LHCN-M2 (cell line): ENCODE measurements at places on chromosomes 4 and X.

- DNase-seq = peak; percentile 37
These were observed 49.1 kb downstream of the MID1 start for GRCh38 chrX:10571260-10571659.

DNA sequence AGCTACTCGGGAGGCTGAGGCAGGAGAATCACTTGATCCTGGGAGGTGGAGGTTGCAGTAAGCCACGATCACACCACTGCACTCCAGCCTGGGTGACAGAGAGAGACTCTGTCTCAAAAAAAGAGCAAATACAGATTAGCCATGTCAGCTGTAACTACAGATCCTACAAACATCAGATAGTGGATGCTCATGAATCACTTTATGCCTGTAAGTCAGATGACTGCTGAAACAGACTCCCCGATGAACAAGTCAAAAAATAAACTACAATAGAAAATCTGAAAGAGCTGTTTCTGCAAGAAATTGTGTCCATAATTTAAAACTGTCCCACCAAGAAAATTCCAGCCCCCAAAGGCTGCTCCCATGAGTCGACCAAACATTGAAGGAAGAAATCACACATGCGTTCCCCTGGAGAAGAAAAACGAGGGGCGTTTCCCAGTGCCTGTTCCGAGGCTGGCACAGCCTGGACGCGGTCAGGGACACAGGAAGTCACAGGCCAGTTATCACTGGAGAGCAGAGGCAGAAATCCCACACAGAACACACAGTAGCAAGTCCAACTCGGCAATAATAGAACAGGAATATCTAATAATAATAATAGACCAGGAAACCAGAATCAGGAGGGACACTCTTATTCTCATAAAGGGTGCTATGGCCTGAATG lies 30.0 kb upstream of the GTPBP6 start:
- DNase-seq = no peak

DNA sequence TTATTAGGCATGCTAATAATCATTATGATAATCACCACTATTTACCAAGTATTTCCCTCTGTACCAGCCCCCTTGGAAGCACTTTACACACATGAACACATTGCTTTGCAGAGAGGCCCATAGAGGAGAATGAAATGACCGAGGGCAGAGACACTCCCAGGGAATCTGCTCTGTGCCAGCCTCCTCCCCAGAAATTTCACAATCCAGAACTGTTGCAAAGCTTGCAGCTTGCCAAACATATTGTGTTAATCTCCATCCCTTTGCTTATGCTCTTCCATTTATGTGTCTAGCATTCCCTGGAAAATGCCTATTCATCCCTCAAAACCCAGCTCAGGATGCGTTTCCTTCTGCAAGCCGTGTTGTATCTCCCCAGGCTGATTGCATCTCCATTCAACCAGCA lies 37.8 kb downstream of the CYTL1 start:
- DNase-seq = no peak

DNA sequence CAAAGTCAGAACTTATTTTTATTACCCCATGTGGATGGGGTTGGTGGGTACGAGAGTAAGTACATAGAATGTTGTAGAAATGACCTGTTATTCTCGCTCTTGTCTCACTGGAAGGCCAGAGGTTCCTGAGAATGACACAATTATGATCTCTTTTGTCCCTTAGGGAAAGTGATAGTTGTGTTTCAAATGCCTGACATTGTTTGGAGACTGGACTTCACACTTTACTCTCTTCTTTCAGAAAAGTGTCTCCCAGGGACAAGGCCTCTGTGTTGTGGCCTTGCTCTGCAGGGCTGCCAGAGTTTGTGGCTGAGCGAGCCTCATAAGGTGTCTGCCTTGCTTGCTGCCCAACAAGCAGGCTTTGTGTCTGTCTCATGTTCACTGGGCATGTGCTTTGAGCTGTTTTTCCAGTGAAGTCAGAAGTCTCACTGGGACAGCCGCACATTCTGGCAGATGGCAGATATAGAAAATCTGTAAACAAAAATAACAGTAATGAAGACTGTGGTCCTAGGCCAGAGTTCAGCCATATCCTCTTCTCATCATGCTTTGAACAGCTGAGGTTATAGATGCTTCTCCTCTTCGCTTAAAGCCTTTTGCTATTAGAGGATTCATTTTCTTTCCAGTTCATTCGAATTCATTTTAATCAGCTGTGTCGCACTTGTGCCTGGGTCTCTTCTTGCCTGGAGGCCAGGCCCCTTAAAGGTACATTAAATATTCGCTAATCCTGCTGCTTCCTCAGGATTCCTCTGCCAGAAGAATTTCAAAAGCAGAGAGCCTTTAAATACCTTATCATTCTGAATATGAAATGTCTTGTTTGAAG lies 14.4 kb downstream of the PPEF1 start:
- DNase-seq = no peak

DNA sequence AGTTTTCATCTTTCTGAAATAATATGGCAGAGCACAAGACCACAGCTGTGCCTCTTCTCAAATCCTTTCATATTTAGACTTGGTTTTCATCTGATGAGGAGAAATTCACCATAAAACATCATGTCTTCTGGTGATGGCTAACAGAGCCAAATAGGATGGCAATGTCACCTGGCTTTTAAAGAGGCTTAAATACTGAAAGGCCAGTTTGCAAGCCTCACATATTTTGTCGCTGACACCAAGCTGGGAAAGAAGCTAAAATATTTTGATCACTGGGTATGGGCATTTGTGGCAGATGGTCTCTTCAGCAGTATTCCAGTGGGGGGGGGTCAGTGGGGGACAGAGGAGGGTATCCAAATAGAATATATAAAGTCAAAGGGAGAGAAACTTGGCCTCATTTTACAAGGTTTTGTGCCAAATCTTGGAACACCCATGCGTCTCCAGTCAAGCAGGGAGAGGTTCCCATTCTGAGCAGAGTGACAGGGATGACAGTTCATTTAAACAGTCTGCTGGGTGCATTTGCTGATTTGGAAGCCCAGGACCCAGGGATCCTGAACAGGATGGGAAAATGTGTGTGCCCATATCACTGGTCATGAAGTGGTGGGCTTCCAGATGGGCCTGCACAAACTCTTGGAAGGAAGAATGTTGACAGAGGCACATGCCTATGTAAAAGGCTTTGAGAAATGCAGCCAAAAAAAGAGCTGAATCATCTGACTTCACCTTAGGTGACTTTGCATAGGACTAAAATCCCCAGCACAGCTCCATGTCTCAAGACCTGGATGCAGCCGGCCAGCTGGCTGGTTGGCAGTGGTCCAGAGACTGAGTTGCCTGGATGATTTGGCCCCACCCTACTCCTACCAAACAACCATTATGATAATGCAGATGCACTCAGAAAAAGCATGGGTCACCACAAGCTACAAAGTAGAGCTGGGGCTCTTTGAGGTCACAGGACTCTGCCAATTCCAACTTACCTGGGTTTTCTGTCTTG lies 484.4 kb upstream of the NR3C2 start:
- DNase-seq = peak; percentile 42

GRCh38 chr4:114349543-114350175 lies 248.9 kb upstream of the UGT8 start:
- peak; percentile 46 for DNase-seq

DNA sequence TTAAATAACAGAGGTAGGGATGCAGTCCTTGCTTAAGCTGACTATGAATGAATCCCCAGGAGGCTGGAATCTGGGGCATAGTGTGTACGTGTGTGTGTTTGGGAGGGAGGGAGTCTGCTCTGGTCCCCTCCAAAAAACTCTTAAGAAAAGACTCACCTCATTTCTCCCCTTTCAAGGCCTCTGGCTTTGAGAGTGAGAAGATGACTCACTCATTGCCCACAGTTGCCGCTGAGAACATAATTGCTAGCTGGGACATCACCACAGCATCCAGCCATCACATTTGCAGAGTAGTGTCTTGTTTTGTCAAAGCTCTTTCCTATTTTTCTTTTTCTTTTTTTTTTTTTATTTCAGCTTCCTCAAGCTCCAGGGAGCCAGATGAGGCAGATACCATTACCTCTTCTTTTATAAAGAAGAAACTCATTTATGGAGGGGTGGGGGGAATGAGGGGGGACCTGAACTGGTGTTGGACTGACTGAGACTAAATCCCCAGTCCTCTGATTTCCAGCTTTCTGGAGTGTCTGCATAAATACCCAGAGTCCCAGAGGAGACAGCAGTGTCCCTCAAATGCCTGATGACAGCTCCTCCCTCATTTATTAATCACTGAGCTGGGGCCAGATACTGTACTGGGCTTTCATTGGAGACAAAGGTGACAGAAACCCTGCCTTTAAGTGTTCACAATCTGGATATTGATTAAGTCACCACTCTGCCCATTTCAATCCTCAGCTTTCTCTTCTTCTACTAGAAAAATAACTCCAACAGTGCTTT lies 61.9 kb upstream of the LAS1L start:
- DNase-seq = peak; percentile 67

- peak; percentile 17 for DNase-seq
These were observed 2.7 kb upstream of the PHKA1 start for GRCh38 chrX:72716766-72717165.

DNA sequence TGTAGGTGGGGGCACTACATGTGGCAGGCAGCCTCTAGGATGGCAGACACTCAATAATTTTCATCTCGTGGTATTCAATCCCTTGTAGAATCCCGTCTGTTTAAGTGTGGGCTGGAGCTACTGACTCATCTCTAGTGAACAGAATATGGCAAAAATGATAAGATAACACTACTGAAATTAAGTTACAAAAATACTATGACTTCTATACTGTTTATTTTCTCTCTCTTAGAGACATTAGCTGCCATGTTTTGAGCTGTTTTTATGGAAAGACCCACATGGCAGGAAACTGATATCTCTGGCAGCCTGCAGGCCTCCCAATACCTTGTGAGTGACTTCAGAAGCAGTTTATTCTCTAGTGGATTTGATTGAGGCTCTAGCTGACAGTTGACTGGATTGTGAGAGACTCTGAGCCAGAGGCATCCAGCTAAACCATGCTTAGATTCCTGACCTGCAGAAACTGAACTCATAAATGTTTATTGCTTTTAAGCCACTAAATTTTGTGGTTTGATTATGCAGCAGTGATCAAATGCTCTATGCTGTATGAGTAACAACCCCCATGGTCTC lies 298.8 kb upstream of the CTSO start:
- peak; percentile 49 for DNase-seq

DNA sequence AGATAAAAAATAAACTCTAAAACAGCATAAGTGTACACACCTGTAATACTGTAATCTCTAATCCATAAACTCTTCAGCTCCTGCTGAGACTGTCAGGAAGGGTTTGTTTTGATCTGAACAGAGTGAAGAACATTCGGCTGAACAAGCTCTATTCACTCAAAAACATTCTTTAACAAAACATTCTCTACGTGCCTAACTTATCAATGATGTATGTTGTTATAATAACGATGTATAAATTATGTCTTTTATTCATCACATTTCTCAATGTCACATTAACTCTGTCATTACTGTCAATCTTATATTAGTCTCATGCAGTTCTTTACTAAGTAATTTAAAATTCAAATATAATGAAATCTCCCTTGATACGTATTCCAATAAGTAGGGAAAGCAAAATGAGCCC lies 280.6 kb downstream of the FSTL5 start:
- DNase-seq = no peak

GRCh38 chr4:188295899-188296298 lies 156.7 kb downstream of the TRIML1 start:
- DNase-seq = no peak

DNA sequence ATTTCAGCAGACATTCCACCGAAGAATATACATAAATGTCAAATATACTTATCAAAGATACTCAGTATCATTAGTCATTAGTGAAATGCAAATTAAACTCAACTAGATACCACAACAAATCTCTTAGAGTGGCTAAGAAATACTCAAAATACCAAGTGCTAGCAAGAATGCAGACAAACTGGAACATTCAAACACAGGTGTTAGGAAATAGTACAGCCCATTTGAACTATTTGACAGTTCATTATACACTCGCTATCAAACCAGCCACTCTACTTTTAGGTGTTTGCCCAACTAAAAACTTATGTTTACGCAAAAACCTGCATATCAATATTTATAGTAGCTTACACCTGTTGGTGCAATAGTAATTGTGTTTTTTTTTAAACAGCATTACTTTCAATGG lies 8.8 kb downstream of the ADAM29 start:
- no peak for DNase-seq

- DNase-seq = no peak
These were observed 3.4 kb upstream of the ARR3 start for GRCh38 chrX:70264784-70265183.
